ENCODE measurements at places on chromosomes 3 and 15.

DNA sequence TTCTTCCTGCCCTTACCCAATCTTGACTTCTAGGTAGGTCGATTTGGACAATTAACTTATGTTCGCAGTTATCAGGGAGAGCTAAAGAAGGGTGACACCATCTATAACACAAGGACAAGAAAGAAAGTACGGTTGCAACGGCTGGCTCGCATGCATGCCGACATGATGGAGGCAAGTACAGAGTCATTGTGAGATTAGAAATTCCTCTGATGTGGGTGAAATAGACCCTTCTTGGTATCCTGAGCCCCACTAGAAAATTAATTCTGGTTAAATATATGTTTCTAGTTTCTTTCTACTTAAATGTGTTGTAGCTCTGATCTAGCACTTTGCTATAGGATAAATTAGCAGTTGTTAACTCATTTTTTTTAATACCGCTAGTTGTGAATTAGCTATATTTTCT is 13.6 kb downstream of the LXN start:
- no peak for DNase-seq

GRCh38 chr15:63308491-63308890 is 31.1 kb downstream of the APH1B start:
- no peak for DNase-seq

GRCh38 chr15:68469162-68470048 is 37.4 kb upstream of the ITGA11 start:
- no peak for DNase-seq

GRCh38 chr15:85749261-85750151 is 45.2 kb downstream of the KLHL25 start:
- no peak for DNase-seq

DNA sequence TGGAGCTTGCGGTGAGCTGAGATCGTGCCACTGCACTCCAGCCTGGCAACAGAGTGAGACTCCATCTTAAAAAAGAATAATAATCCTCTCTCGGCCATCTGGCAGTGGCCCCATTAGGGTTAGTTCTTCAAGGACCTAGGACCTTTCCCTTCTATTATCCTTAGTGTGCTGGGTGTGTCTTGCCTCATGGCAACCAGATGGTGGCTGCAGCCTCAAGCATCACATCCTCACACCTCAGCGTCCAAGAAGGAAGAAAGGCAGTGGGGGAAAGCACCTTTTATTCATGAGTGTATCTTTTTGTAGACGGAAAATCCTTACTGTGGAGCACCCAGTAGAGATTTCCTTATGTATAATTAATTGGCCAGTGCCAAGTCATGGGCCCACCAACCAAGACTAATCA is 42.7 kb upstream of the TFRC start:
- no peak for DNase-seq

GRCh38 chr3:10189557-10190354 is 25.0 kb downstream of the IRAK2 start:
- DNase-seq, result no peak

DNA sequence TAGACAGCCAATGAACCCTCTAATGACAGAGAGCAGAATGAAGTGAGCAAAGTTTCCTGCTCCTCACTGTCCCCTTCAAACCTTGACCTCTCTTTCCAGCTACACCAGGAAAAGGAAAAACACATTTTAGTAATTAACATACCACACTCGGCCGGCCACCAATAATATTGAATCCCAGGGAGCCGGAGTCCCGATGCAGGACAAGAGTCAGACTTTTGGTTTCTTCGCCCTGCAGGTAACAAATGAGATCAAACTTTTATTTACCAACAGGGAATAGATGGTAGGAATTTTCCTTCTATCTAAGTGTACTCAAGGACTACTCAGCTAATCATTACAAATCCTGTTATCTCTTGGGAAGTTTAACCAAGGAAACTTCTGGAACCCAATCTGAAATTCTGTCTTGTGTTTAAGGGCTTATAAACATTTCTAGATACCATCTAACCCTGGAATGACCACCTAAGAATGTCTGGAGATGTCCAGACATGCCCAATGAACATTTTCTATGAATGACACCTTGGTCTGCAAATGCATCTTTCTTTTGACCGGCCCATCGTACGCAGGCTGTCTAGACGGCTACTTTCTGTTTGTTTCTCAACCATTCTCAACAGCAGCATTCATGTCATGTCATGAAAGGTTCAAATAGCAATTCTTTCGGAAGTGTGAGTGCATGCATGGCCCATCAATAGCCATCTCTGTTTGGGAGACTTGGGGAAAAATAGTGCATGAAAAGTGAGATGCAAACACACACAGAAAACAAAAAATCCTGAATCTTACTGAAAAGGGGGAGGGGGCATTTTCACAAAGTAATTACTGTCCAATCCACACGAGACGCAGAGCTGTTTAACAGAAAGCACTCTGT is 16.1 kb downstream of the PDZRN3 start:
- DNase-seq, result no peak

- no peak for DNase-seq
Measured at GRCh38 chr3:55797775-55798174, 310.7 kb upstream of the WNT5A start.

GRCh38 chr3:12253516-12254343 is 35.1 kb upstream of the PPARG start:
- DNase-seq, result no peak

GRCh38 chr3:12198301-12198700 is 39.6 kb upstream of the TIMP4 start:
- no peak for DNase-seq

All from H54 (cell line).